SW480 (cell line): ENCODE measurements at places on chromosomes 3 and 15.
A peak's percentile ranks its signal among the peaks of the same experiment; 100 is the strongest.

DNA sequence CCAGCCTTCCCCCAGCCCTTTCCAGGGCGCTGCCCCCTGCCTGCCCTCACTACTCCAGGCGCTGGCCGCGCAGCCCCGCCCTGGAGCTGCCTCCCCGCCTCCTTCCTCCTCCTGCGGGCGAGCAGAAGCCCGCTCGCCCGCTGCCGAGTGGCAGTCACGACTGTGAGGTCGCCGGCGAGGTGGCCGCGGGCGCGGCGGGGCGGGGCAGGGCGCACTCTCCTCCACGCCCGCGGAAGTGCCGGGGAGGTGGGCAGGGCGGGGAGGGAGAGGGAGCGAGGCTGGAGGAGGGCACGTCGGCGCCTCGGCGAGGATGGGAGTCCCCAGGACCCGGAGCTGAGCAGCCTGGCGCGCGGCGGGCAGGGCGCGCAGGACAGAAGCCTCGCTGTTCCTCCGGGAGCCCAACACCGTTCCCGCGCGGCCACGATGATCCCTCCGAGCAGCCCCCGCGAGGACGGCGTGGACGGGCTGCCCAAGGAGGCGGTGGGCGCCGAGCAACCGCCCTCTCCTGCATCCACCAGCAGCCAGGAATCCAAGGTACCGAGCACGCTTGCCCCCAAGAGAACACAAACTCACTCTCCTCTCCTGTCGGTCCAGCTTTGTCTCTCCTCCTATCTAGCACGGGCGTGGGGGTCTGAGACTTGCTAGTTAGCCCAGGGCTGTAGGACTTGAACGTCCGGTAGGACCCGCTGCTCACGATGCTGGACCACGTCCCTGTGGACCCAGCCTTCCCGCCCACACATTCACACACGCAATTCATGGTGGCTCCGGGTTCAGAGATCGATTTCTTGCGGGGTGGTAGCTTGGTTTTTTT is at the start of gene STAC:
TSS of gene STAC (plus strand) at position 284 of the 811 bp plus-strand sequence. CDS start at position 424, 140 bp downstream.
- peak; percentile 22 for DNase-seq

GRCh38 chr3:38397320-38397719 is 50.7 kb downstream of the XYLB start:
- no peak for DNase-seq

- no peak for DNase-seq
Observed at GRCh38 chr15:89402518-89402805, 67.8 kb upstream of the POLG start.

DNA sequence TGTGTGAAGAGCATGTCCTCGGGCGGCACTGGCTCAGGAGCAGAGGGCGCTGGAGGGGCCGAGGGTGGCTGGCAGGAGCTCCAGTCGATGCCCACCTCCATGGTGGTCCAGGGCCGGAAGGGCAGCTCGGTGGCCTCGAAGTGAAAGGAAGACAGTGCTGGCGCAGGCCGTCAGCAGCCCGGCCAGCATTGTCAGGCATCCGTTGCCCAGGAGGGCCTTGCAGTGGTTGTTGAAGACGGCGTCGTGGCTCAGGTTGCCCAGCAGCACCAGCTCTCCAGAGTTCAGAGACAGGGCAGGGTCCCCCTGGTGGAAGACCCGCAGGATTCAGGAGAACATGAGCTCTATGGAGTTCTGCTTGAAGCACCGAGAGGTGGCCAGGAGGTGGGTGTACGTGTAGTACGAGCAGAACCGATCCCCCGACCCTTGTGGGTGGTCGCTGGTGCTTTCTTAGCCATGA is 16.5 kb upstream of the SIAH2 start:
- no peak for DNase-seq

DNA sequence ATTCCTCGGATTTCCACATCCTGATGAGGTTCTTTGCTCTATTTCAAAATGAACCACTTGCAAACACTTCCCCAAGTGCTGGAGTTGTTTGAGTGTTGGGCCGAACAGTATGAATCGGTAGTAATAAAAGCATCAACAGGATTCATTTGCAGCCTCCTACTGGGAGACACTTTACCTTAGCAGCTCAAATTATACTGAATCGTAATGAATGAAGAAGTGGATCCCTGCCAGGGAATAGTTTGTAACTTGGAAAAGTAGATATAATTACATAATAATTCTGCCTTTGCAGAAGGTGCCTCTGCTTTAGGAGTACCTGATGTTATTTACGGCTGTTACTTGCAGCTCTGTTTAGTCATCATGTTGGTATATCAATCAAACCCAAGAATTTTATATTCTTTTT is 669.1 kb downstream of the CADM2 start:
- no peak for DNase-seq

DNA sequence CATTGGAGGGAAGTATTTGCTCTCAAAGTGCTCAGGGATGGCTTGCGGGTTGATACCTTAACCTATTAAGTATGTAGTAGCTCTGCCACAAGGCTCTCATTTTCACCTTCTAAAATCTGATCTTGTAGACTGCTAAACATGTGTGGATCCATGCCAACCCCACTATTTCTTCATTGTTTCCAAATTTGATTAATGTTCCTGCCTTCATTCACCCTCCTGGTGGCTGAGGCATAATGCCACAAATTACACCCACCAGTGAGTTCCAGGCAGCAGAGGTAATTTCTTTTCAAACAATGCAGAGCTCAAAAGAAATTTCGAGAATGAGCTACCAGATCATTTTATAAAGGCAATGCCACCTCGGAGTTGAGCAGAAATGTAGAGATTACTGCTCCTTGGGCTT is 71.0 kb downstream of the EDEM1 start:
- no peak for DNase-seq

DNA sequence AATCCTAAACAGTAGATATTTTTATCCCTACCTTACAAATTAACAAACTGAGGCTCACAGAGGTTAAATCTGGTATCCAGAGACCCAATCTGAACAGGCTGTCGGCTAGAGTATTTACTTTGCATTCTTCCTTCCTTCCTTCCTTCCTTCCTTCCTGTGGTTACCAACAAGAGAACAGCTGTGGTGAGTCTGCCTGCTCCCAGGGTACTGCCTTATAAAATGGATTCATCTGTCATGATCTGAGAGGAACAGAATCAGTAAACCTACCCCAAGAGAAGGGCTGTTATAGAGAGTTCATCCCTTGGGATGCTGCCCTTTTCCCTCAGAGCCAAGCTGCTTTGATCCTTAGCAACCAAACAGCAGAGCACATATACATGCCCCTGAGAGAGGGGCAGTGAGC is 3.6 kb downstream of the GADL1 start:
- DNase-seq: no peak

- DNase-seq: no peak
Observed at GRCh38 chr15:78004222-78004727, 73.2 kb downstream of the TBC1D2B start.

GRCh38 chr3:161454615-161455014 is 42.0 kb upstream of the OTOL1 start:
- no peak for DNase-seq

DNA sequence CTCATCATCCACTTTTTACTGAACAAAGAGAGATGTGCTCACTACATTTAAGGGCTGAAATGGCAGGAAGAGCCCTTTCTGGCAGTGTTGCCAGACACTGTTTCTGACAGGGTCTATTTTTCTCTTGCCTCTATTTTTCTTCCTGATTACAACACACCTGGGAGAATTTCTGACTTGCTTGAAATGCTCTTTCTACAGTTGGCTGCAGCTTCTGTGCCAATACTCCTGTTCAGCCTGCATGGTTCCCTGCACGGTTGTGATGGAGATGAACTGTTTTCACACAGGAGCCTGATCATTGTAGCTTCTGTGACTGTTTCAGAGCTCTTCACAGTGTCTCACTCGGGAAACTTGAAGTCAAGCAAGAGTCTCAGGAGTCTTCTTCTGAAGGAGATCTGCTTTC is 83.0 kb upstream of the DLG1 start:
- DNase-seq: no peak

DNA sequence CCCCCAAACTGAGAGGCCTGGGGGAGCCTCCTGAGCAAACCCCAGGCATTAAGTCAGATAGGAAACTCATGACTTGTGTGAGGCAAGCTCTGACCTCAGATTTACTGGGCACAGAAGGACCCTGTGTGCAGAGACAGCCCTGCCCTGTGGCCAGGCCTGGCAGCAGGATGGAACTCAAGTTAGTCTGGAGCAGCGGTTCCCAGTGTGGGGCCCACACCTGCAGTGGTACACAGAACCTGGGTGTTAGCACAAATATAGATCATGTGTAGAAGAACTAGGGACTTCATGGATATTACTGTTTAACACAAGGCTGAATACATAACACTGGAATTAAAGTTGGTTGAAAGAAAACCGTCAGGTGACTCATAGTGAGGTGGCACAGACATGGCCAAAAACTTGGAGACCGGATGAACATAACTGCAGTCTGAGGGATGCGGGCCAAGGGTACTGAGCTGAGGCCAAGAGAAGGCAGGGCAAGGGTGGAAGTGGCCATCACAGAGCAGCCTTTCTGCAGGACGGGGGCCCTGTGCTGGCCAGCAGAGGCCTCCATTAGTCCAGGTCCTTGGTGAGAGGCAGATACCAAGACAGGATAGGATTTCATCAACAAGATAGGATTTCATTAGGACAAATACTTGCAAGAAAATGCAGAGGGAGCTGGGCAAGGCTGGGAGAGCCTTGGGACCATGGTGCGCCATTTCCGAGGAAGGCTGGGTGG is 40.9 kb downstream of the IRAK2 start:
- peak; percentile 76 for DNase-seq

- no peak for DNase-seq
Observed at GRCh38 chr3:107963581-107963980, 127.2 kb downstream of the CD47 start.

DNA sequence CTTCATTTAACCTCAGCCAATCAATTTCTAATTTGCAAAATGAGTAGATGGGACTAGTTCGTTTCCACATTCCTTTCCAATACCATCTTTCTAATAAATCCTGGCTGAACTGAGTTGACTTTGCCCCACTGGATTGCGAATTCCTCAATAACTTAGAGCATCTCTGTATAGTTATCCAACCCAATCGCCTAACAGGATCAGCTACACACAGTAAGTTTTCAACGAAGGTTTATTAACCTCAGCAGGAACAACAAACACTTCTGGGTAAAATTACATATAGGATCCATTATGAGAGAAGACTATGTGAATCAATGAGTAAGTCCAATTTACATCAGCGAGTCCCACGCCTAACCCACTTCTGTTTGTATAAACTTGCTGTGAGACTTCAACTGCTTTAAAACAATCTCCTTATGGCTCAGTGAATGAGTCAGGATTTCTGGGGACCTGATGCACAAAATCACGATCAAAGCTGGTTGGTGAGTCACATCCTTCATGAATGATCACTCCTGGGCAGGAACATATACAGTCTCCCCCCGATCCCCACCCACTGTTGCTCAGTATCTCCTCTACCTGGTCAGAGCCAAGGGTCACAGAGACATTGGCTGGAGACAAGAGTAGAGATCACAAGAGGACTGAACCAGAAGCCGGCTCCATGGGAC is 142.8 kb downstream of the EDEM1 start:
- DNase-seq: peak; percentile 72

- DNase-seq: no peak
Observed at GRCh38 chr3:59482684-59483083, 432.9 kb upstream of the CFAP20DC start.

DNA sequence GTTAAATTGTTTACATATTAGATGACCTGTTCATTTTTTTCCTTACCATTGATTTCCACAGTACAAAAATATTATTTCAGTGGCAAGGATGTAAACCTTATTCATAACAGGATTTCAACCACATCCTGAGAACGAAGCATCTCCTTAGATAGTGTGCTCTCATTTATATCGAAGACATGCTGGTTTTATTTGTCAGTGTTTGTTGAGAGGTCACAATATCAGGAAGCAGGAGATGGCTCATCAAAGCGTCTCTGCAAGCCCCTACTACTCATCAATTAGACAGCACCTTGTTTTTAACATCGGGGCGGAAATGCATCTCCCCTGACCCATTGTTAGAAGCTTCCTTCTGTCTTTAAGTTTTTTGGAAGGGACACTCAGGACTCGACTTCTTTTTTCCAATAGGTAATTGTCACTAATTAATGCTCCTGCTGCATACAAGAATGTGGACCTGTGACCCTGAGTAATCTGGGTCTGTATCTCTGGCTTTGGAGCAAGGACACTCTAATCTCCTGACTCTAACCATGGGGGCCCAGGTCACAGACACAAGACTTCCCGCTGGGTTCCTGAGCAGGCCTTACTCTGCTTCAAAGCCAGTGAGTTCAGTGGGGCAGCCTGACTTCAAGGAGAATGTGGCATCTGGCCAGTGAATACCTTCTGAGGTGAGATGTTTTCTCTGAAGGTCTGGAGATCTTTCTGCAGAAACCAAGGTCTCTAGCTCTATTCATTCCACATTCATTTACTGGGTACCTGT is 50.3 kb downstream of the MECOM start:
- DNase-seq: no peak

DNA sequence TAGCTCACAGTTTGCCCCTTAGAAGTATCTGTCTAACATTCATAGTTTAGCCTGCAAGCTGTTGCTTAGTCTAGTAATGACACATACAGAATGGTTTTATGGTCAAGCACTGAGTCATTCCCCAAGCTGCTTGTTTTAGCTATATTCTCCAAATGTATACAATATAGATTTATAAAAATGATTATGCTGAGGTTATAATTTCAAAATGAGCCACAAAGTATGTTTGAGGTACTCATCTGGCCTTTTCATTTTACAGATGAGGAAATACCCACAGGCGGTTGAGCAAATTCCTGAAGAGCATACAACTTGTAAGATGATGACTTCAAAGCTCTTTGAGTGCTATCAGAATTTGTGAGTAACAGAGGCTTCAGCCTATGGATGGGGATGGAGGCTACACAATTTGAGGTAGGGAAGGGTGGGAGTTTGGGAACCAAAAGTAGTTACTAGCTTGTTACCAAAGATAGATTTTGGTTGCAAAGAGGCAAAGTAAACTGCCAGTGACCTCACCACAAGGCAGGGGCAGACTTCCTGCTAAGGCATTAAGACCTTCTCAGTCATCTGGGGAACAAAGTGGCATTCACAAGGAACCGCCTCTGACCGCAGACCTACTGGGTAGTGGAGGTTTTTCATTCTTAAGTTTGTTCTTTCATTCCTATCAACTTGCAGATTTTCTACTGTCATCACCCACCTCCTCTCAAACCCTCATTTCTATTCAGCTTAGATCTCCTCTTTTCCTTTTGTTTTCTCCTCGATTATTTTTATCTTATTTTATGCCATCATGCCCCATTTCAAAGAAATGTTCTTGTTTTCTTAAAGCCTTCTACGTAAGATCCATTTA is 257.2 kb upstream of the NECTIN3 start:
- peak; percentile 11 for DNase-seq

DNA sequence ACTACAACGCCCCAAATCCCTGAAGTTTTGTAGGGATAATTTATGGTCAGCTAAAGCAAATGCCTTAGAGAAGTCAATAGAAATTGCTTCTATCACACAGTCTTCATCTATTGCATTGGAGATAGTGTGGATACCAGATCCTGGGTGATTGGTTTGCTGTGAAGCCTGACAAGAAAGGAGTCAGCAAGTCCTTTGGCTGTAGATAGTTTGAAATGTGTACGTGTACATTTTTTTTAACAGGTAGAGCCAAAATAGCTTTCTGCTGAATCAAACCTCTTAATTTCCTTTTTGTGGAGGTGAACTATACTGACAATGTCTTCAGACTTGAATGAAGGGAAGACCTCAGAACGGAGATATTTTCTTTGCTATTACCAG is 312.3 kb downstream of the ZBBX start:
- no peak for DNase-seq
